ENCODE measurements at places on chromosomes 2 and 18. TPM values are rescaled to one million over a fixed set of nuclear protein-coding genes. Genes with fewer than 3 reads are reported as not detected.

The MAP3K19 gene
- total RNA-seq: not detected

The MGAT4A gene
- 0.86 TPM for total RNA-seq

The THADA gene
- total RNA-seq: 32.1 TPM

The SCG2 gene
- 37.2 TPM for total RNA-seq

The ALPG gene
- not detected for total RNA-seq

The SLC1A4 gene
- total RNA-seq: 33.0 TPM

The RAPGEF4 gene
- total RNA-seq: 5.0 TPM

The LYPD6B gene
- 0.10 TPM for total RNA-seq
